HepG2 (cell line): ENCODE measurements at places on chromosomes 7 and 10. TPM values are rescaled to one million over a fixed set of nuclear protein-coding genes. Genes with fewer than 3 reads are reported as not detected.

DNA sequence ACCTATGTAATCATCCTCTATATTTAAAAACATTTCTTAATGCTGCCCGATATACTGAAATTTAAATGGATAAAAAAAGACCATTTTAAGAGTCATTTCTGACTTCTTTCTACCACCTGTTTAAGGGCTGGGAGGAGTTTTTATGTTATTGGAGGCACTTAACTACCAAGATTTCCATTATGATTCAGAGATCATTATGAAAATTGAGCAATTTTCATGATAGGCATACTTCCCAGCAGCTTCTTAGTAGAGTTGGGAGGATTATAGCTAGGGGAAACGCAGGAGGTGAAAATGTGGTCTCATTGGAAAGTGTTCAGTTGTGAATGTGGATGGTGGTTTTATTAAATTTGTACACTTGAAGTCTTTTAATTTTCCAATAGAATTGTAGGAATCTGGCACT lies 28.4 kb upstream of the FAM204A start:
- no peaks in the 10 kb centered on the region for H3K4me1 ChIP-seq
- H3K36me3 ChIP-seq: no peaks in the 10 kb centered on the region
- H3K4me3 ChIP-seq: no peak overlapping the region
- H3K27ac ChIP-seq: no peak overlapping the region
- no peak for DNase-seq
- H3K27me3 ChIP-seq: no peaks in the 10 kb centered on the region; the same call in 1 of the 2 replicates

DNA sequence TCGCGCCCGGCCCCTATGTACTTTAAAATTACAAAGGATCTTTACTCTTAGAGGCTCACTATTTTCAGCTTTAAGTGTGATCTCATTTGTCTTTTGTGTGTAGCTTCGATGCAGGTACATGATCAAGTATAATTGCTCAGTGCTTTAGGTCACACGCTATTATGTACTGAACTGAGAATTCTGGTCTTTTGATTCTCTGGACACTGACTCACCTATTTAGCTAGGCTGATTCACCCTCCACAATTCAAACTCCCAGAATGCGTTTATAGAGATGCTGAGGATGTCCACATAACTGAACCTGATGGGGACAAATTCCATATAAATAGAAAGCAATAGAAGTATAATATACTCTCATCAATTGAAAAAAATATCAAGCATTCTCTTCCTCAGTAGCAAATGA lies 57.8 kb downstream of the PRKCQ start:
- H3K4me1 ChIP-seq: no peaks in the 10 kb centered on the region
- no peak for DNase-seq
- no peaks in the 10 kb centered on the region for H3K36me3 ChIP-seq
- no peak overlapping the region for H3K27ac ChIP-seq

- H3K4me3 ChIP-seq: no peak overlapping the region
- H3K4me1 ChIP-seq: no peaks in the 10 kb centered on the region
- H3K27ac ChIP-seq: no peak overlapping the region
Observed at GRCh38 chr10:128461991-128462390, 335.8 kb upstream of the MKI67 start.

GRCh38 chr10:55837273-55837672 lies 523.8 kb downstream of the ZWINT start:
- H3K36me3 ChIP-seq: no peaks in the 10 kb centered on the region
- no peak for DNase-seq
- H3K27me3 ChIP-seq: no peaks in the 10 kb centered on the region
- H3K4me3 ChIP-seq: no peak overlapping the region
- no peak overlapping the region for H3K27ac ChIP-seq

- H3K4me1 ChIP-seq: peaks cover 1% of the 10 kb centered on the region; the same call in 1 of the 2 replicates
- DNase-seq: no peak
- H3K4me3 ChIP-seq: no peak overlapping the region
- H3K27me3 ChIP-seq: peaks cover 42% of the 10 kb centered on the region
Observed at GRCh38 chr7:150983893-150984368, 5.8 kb upstream of the KCNH2 start.

DNA sequence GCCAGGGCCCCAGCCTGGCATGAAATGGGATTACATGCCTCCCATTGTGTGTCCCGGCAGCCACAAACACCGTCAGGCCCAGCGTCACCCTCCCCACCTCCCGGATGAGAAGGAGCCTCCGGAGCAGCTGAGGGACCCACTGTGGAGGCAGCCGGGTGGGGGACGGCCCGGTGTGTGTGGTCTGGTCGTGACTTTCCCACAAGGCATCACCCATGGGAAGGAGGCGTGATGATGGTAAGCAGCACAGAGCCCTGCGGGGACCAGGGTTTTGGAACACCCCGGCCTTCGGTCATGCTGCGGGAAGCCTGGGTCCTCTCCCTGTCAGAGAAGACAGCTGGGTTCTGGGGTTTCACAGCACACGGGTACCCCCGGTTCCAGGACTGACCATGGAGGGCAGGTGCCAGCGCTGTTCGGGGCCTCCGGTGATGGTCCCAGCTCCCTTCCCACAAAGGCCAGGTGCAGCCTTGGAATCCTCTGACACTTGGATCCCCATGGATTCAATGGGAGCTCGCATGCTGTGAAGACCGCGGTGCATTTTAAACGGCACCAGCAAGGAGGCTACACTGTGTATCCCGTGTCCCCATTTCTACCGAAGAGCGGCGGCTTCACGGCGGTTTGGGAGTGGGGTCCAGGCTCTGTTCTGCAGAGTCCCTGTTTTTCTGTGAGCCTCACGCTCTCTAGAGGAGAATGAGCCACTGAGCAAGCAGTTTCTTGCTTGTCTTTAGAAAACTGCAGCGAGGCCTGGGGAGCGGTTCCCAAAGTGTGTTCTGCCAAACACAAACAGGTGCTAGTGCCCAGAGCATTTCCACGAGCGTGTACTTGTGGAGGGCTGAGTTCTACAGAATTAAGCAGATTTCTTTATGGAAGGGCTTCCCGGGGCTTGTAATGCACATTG lies 336.0 kb downstream of the ADARB2 start:
- DNase-seq: no peak
- no peaks in the 10 kb centered on the region for H3K36me3 ChIP-seq
- H3K4me3 ChIP-seq: no peak overlapping the region
- H3K4me1 ChIP-seq: peaks cover 13% of the 10 kb centered on the region
- H3K27me3 ChIP-seq: peaks cover 12% of the 10 kb centered on the region
- H3K27ac ChIP-seq: no peak overlapping the region

GRCh38 chr7:84532196-84532595 lies 337.6 kb upstream of the SEMA3A start:
- DNase-seq: no peak
- no peak overlapping the region for H3K4me3 ChIP-seq
- no peaks in the 10 kb centered on the region for H3K36me3 ChIP-seq
- no peaks in the 10 kb centered on the region for H3K4me1 ChIP-seq
- no peak overlapping the region for H3K27ac ChIP-seq

The UCMA gene
- total RNA-seq: not detected in 2 replicates

The WNT2 gene
- total RNA-seq: not detected in 2 replicates

GRCh38 chr10:124222318-124222987 lies 129.1 kb upstream of the CHST15 start:
- no peak overlapping the region for H3K4me3 ChIP-seq
- no peak overlapping the region for H3K27ac ChIP-seq
- no peaks in the 10 kb centered on the region for H3K4me1 ChIP-seq
- H3K27me3 ChIP-seq: no peaks in the 10 kb centered on the region; the same call in 1 of the 2 replicates

DNA sequence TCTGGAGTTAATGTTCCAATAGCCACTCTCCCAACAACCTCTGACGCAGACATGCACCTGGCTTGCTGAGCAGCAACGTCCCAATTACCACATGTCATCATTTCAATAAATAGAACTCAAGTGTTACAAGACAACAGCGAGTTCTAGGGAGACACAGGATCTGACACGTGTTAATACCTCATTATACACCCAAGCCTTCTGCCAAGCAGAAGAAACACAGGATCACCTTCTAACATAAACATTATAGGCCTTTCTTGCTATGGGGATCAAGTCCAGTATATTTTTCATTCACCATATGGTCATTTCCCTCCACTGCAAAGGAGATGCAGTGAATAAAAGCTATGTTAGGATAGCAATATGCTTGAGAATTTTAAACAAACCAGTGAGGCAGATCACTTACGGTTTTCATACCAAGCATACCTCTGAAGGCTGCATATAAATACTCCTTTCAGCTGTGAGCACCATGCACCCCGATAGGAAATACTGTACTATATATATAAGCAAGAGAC lies 74.2 kb downstream of the JAZF1 start:
- no peak overlapping the region for H3K4me3 ChIP-seq
- peaks cover 1% of the 10 kb centered on the region; the same call in 1 of the 2 replicates for H3K27me3 ChIP-seq
- no peak overlapping the region for H3K27ac ChIP-seq
- no peak for DNase-seq
- peaks cover 6% of the 10 kb centered on the region; the same call in 1 of the 2 replicates for H3K4me1 ChIP-seq

- H3K4me3 ChIP-seq: no peak overlapping the region
- DNase-seq: no peak
- H3K27ac ChIP-seq: no peak overlapping the region
- H3K36me3 ChIP-seq: no peaks in the 10 kb centered on the region
- H3K27me3 ChIP-seq: no peaks in the 10 kb centered on the region
- H3K4me1 ChIP-seq: peaks cover 8% of the 10 kb centered on the region; the same call in 1 of the 2 replicates
Observed at GRCh38 chr7:114662002-114662677, 247.5 kb downstream of the FOXP2 start.

The IDI2 gene
- total RNA-seq: not detected in 2 replicates

DNA sequence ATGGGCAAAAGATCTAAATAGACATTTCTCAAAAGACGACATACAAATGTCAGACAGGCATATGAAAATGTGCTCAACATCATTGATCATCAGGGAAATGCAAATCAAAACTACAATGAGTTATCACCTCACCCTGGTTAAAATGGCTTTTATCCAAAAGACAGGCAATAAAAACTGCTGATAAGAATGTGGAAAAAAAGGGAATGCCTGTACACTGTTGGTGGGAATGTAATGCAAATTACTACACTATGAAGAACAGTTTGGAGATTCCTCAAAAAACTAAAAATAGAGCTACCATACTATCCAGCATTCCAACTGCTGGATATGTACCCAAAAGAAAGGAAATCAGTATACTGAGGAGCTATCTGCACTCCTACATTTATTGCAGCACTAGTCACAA lies 18.0 kb downstream of the GSDME start:
- H3K27me3 ChIP-seq: no peaks in the 10 kb centered on the region
- DNase-seq: no peak
- no peak overlapping the region for H3K27ac ChIP-seq
- no peaks in the 10 kb centered on the region for H3K4me1 ChIP-seq
- no peak overlapping the region for H3K4me3 ChIP-seq

DNA sequence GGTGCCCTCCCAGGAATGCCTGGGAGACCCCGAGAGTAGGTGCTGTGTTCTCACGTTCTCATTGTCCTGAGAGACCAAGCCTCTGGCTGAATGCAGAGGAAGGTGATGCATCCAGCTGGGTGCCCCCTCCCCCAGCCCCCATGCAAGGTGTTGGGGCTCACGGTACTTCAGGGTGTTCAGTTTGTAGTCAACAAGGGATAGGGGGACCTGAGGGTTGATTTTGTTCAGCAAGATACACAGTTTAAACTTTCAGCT lies 60.4 kb upstream of the DUSP5 start:
- H3K4me1 ChIP-seq: no peaks in the 10 kb centered on the region
- no peak overlapping the region for H3K27ac ChIP-seq
- no peak for DNase-seq
- no peaks in the 10 kb centered on the region; the same call in 1 of the 2 replicates for H3K27me3 ChIP-seq
- H3K36me3 ChIP-seq: no peaks in the 10 kb centered on the region
- H3K4me3 ChIP-seq: no peak overlapping the region

- no peaks in the 10 kb centered on the region for H3K27me3 ChIP-seq
- no peak overlapping the region for H3K4me3 ChIP-seq
- H3K27ac ChIP-seq: no peak overlapping the region
- H3K36me3 ChIP-seq: no peaks in the 10 kb centered on the region
Observed at GRCh38 chr10:90451283-90451682, 406.6 kb downstream of the HTR7 start.

DNA sequence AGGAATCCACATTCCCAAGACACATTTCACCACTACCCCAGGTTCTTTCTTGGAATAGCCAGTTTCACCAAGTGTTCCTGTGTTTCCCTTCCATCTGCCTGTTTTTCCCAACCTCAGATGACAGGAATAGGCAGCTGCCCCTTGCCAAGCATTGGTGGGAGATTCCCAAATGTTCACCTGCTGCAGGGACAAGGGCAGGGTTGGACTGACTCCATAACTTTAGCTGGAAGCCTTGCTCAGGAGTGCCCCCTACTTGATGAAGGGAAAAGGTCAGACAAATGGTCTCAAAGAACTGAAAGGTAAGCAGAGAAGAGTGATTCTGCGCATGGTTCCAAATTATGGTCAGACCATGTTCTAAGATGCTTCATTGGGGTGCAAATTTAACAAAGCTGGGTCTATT lies 45.1 kb upstream of the LYZL1 start:
- H3K27me3 ChIP-seq: no peaks in the 10 kb centered on the region
- H3K4me1 ChIP-seq: peaks cover 11% of the 10 kb centered on the region
- no peaks in the 10 kb centered on the region for H3K36me3 ChIP-seq
- H3K27ac ChIP-seq: no peak overlapping the region
- H3K4me3 ChIP-seq: no peak overlapping the region
- no peak for DNase-seq

GRCh38 chr7:93720106-93720505 lies 145.6 kb upstream of the CALCR start:
- H3K4me1 ChIP-seq: no peaks in the 10 kb centered on the region
- DNase-seq: no peak
- no peaks in the 10 kb centered on the region for H3K36me3 ChIP-seq
- no peak overlapping the region for H3K27ac ChIP-seq
- H3K27me3 ChIP-seq: no peaks in the 10 kb centered on the region

DNA sequence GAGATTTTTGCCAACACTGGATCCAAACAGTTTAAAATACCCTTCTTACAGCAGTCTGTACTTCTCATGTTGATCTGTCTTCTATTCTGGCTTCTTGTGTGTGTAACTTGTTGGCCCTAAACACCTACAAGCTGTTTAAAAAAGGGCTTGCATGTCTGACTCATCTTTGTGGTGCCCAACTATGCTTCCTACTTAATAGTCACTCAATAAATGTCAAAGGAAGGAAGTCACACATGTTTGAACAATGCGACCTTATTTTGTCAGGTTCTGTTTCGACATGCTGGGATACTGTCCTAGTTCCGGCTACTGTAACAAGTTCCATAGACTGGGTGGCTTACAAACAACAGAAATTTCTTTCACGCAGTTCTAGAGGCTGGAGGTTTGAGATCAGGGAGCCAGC lies 9.4 kb upstream of the GRK5 start:
- H3K4me1 ChIP-seq: peaks cover 46% of the 10 kb centered on the region
- no peaks in the 10 kb centered on the region for H3K27me3 ChIP-seq
- H3K4me3 ChIP-seq: peak overlapping the region; percentile 62; the same call in 1 of the 2 replicates
- no peak overlapping the region for H3K27ac ChIP-seq
- H3K36me3 ChIP-seq: no peaks in the 10 kb centered on the region

The UCN3 gene
- total RNA-seq: not detected in 2 replicates

DNA sequence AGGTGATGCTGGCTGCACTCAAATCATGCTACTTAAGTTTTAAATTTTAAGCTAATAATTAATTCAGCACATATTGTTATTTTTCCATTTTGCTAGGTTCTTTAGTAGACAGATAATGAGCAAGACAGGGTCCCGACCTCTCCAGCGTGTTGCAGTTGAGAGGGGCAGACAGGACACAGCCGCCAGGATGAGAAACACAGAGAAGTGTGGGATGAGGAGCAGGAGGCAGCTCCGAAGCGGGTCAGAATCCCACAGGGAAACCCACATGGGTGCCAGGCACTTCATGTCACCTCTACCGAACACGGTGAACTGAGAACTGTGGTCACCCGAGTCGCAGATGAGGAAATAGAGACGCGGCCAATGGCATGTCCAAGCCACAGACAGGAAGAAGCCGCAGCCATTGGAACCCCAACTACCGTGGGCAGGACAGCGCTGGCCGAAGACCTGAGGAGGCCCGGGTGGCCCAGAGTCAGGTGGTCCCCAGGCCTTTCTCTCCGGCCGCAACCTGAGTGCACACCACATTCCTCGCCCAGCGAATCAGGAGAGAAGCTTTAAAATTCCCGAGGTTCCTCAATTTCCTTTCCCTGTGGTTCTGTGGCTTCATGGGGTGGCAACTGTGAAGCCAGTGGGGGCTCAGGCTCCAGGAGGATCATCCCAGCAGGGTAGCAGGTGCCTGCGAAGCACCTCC lies 213.0 kb downstream of the DNAJB6 start:
- H3K36me3 ChIP-seq: no peaks in the 10 kb centered on the region
- DNase-seq: no peak
- no peaks in the 10 kb centered on the region for H3K27me3 ChIP-seq
- H3K4me3 ChIP-seq: no peak overlapping the region
